ENCODE measurements at places on chromosomes 11 and 22.

- H3K36me3 ChIP-seq = no peaks in the 10 kb centered on the region
- no peak overlapping the region for H3K4me3 ChIP-seq
- H3K27me3 ChIP-seq = no peaks in the 10 kb centered on the region
- no peaks in the 10 kb centered on the region for H3K4me1 ChIP-seq
Observed at GRCh38 chr11:21289686-21290085, 620.3 kb downstream of the NELL1 start.

DNA sequence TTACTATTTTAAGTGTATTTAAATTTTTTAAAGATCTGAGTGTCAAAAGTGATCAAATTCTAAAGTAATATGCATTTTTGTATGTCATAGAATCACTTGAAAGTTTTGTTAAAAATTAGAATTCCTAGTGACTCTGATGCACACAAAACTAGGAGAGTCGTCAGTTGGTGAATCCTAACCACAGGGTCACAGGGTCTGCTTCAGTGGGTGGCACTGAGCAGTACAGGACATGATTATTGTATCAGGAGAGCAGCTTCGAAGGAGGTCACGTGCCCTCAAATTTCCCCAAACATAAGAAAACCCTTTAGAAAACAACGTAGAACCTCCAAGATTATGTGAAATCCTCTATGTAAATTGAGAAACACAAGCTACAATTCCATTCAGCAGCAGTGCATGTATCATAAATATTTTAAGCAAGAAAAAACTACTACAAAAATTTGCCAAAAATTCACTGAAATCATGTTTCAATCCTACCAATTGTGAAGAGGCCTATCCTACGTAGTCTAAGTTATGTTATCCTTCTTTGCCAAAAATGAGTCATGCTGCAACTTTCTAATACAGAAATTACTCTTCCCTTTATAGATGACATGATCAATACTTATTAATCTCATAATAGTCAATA lies 323.6 kb downstream of the AASDHPPT start:
- no peaks in the 10 kb centered on the region for H3K4me1 ChIP-seq
- no peak overlapping the region for H3K27ac ChIP-seq
- no peak overlapping the region for H3K4me3 ChIP-seq
- no peak for DNase-seq
- no peaks in the 10 kb centered on the region for H3K27me3 ChIP-seq

GRCh38 chr11:95499516-95500135 lies 268.6 kb upstream of the SESN3 start:
- H3K27me3 ChIP-seq = peaks cover 3% of the 10 kb centered on the region
- no peaks in the 10 kb centered on the region for H3K4me1 ChIP-seq
- no peak for DNase-seq

- peak overlapping the region; percentile 87 for H3K4me3 ChIP-seq
- DNase-seq = peak; percentile 94
- peaks cover 16% of the 10 kb centered on the region for H3K36me3 ChIP-seq
- H3K27ac ChIP-seq = peak overlapping the region; percentile 96
- no peaks in the 10 kb centered on the region for H3K27me3 ChIP-seq
- H3K4me1 ChIP-seq = peaks cover 77% of the 10 kb centered on the region
Observed at GRCh38 chr22:37198258-37199102, 10.4 kb upstream of the C1QTNF6 start.

GRCh38 chr11:86517557-86517956 lies 142.9 kb downstream of the CCDC81 start:
- no peaks in the 10 kb centered on the region for H3K27me3 ChIP-seq
- no peak overlapping the region for H3K4me3 ChIP-seq
- no peak overlapping the region for H3K27ac ChIP-seq
- no peaks in the 10 kb centered on the region for H3K4me1 ChIP-seq

- no peaks in the 10 kb centered on the region for H3K27me3 ChIP-seq
- H3K36me3 ChIP-seq = peaks cover 74% of the 10 kb centered on the region
- no peak for DNase-seq
- no peak overlapping the region for H3K4me3 ChIP-seq
- H3K4me1 ChIP-seq = no peaks in the 10 kb centered on the region
Observed at GRCh38 chr22:35434061-35434710, 34.2 kb downstream of the MCM5 start.

DNA sequence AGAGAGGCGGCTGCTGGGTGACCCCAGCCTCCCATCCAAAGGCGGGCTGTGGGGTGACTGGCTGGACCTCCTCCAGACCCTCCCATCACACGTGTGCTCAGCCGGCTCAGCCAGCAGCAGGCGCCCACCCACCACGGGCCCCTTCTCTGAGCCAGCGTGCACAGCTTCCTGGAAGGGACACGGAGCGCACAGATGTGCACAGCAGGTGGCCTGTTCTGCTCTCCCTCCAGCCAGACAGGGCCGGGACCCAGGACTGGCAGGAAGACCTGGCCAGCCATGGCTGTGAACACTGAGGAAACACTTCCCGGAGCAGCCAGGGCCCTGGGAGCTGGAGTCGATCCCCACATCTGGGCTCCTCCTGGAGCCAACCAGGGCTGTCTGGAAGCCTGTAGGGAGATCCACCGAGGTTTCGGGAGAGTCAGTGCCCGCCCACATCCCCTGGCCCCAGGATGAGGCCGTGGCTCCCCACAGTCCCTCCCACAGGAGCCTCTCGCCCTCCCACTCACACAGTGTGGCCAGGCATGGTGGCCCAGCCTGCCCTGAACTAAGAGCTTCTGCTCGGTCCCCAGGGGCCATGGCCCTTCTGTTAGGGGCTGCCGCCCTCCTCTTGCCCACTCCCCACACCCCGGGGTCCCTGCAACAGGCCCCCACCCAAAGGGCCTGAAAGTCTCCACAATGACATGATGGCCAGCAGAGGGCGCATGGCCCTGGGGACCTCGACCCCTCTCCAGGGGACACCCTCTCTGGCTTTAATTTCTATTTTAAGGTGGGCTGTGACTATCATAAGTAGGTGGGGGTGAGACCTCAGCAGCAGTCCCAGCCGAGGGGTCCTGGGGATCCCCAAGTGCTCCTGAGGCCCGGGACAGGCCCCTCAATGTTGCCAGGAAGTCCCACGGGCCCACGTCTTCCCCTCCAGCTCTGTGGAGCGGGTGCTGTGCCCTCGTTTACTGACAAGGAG lies 90.6 kb upstream of the FGF3 start:
- no peak for DNase-seq
- no peaks in the 10 kb centered on the region for H3K4me1 ChIP-seq
- H3K36me3 ChIP-seq = no peaks in the 10 kb centered on the region
- H3K27ac ChIP-seq = no peak overlapping the region
- no peak overlapping the region for H3K4me3 ChIP-seq
- H3K27me3 ChIP-seq = no peaks in the 10 kb centered on the region

DNA sequence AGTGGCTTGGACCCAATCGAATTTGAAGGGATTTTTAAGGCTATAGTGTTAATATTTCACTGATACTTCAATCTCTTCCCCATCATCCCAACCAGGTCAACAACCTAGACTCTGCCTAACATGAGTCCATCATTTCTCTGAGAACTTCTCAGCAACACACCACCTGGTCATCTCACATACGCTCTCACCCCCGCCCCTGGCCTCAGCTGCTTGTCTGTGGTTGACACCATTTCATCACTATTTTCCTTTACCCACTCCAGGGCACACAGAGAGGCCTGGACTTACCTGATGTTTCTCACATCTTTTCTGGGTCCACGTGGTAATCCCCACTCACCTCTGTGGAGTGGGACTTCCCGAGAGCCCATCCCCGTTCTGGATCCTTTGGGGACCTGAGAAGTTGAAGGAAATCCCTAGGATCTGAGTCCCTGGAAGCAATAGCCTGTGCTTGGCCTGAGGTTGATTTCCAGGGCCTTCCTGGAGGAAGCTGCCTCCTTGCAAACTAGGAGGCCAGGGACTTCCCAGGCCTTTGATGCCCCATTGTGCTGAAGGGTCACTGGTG lies 3.2 kb downstream of the P2RX3 start:
- DNase-seq = no peak
- H3K27ac ChIP-seq = no peak overlapping the region
- no peaks in the 10 kb centered on the region for H3K36me3 ChIP-seq
- H3K27me3 ChIP-seq = peaks cover 9% of the 10 kb centered on the region

- no peak for DNase-seq
- peaks cover 15% of the 10 kb centered on the region for H3K4me1 ChIP-seq
- peaks cover 81% of the 10 kb centered on the region for H3K27me3 ChIP-seq
- no peaks in the 10 kb centered on the region for H3K36me3 ChIP-seq
Observed at GRCh38 chr11:35418282-35419183, 825 bp downstream of the SLC1A2 start.

DNA sequence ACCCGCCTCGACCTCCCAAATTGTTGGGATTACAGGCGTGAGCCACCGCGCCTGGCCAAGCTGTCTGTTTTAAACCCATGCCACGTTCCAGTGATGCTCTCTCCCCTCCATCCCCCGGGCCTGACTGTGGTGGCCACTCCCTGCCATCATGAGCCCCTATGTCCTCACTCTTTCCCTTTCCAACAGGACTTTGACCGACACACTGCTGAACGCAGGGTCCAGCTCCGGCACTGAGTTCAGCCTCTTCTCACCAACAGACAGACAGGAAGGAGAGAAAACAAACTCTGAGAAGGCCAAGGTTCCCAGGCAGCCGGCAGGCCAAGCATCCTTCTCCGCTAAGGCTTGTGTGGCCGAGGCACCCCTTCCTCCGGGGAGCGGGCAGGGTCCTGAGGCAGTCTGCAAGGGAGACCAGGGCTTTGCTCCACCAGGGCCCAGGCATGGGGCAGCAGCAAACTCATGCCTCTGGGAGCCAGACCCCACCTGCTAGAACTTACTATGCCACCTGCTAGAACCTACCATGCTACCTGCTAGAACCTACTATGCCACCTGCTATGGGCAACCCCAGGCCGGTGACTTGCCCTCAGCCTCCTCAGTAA lies 152.7 kb downstream of the CRYBB2 start:
- H3K27ac ChIP-seq = peak overlapping the region; percentile 32
- no peaks in the 10 kb centered on the region for H3K27me3 ChIP-seq
- H3K36me3 ChIP-seq = peaks cover 12% of the 10 kb centered on the region
- DNase-seq = no peak
- H3K4me3 ChIP-seq = no peak overlapping the region

GRCh38 chr11:1475841-1476240 lies 10.7 kb downstream of the MOB2 start:
- DNase-seq = no peak
- no peak overlapping the region for H3K4me3 ChIP-seq
- H3K27me3 ChIP-seq = no peaks in the 10 kb centered on the region
- H3K27ac ChIP-seq = no peak overlapping the region
- H3K36me3 ChIP-seq = no peaks in the 10 kb centered on the region

DNA sequence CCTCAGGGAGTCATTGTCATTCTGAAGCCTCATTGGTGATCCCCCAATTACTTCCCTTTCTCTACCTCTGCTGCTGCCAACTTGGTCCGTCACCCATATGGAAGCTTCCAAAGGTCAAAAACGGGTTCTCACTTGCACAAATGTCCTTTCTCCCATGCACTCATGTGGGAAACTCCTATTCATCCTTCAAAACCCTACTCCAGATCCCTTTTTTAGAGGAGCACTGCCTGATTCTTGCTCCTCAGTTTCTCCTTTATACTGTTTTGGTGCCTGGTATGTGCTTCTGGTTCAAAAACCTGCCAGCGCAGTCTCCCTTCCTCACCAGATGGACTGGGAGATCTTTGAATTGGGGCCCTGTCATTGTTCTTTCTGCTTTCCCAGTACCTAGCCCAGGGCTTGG lies 41.9 kb downstream of the MYO18B start:
- peaks cover 20% of the 10 kb centered on the region for H3K27me3 ChIP-seq
- H3K27ac ChIP-seq = no peak overlapping the region
- no peaks in the 10 kb centered on the region for H3K36me3 ChIP-seq
- no peaks in the 10 kb centered on the region for H3K4me1 ChIP-seq
- no peak overlapping the region for H3K4me3 ChIP-seq

DNA sequence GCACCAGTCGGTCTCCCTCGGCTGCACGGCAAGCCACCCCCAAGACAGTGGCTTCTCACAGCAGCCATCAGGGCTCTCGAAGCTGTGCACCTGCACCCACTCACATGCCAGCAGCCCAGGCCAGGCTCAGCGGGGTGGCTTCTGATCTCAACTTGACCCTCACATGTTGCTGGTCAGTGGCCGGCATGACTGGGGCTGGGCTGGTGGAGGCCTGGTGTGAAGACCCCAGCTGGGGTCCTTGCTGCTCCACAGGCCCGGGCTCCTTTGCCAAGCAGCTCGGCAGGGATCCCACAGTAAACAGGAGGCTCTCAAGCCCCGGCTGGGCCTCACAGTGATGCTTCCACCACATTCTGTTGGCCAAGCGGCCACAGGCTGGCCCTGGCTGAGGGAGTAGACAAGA lies 128.2 kb downstream of the BRD1 start:
- peaks cover 15% of the 10 kb centered on the region for H3K27me3 ChIP-seq
- H3K27ac ChIP-seq = no peak overlapping the region
- no peaks in the 10 kb centered on the region for H3K4me1 ChIP-seq

GRCh38 chr11:96524475-96524874 lies 134.7 kb downstream of the JRKL start:
- H3K27me3 ChIP-seq = no peaks in the 10 kb centered on the region
- no peak overlapping the region for H3K27ac ChIP-seq
- DNase-seq = no peak
- H3K4me3 ChIP-seq = no peak overlapping the region

DNA sequence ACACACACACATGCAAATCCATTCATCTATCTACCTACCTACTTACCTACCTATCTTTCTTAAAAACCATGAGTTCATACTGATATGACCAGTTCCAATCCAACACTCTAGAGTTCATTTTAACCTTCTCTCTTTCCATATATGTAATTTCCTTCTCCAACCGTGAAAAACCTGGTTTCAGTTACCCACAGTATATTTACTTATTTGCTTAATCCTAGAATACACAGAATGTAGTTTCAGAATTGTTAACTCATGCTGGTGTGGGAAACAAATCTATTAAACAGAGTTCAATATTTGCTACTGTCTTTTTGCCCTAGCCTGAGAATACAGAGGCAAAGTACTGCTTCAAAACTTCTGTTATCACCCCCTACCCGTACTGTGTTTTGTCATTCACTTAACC lies 101.3 kb downstream of the RRM1 start:
- H3K27ac ChIP-seq = no peak overlapping the region
- H3K27me3 ChIP-seq = peaks cover 19% of the 10 kb centered on the region
- H3K4me1 ChIP-seq = no peaks in the 10 kb centered on the region
- no peaks in the 10 kb centered on the region for H3K36me3 ChIP-seq

DNA sequence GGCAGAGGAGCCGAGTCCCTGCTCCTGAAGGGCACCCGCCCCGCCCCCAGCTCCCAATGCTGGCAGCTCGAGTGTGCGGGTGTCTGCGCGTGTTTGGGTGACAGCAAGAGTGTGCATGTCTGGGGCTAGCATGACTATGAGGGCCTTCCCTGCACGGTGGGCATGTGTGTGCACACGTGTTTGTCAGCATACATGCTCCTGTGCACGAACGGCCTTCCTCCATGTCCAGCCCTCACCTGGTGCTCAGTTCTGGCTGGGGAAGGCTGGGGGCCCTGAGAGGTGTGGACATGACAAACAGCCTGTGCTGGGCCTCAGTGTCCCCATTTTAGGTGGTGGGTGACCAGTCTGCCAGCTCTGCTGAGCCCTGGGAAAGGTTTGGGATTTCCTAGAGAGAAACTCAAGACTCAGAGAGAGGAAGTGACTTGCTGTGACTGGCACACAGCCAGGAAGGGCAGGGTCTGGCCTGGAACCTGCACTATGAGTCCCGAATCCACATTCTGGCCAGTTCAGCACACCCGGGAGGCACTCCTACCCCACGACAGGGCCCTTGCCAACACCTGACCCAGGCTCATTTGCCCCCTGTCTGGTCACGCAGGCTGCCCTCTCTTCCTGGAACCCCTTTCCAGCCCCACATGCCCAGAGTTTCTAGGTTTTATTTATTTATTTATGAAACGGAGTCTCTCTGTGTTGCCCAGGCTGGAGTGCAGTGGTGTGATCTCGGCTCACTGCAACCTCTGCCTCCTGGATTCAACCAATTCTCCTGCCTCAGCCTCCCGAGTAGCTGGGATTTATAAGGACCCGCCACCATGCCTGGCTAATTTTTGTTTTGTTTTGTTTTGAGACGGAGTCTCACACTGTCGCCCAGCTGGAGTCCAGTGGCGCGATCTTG lies 3.3 kb upstream of the SHISA8 start:
- no peak overlapping the region for H3K4me3 ChIP-seq
- no peaks in the 10 kb centered on the region for H3K36me3 ChIP-seq
- peak overlapping the region; percentile 55 for H3K27ac ChIP-seq
- DNase-seq = no peak
